ENCODE measurements at places on chromosomes 1 and 21.
A peak's percentile ranks its signal among the peaks of the same experiment; 100 is the strongest.

- DNase-seq = peak; percentile 3
Observed at GRCh38 chr1:175885326-175885725, 141.9 kb upstream of the TNR start.

DNA sequence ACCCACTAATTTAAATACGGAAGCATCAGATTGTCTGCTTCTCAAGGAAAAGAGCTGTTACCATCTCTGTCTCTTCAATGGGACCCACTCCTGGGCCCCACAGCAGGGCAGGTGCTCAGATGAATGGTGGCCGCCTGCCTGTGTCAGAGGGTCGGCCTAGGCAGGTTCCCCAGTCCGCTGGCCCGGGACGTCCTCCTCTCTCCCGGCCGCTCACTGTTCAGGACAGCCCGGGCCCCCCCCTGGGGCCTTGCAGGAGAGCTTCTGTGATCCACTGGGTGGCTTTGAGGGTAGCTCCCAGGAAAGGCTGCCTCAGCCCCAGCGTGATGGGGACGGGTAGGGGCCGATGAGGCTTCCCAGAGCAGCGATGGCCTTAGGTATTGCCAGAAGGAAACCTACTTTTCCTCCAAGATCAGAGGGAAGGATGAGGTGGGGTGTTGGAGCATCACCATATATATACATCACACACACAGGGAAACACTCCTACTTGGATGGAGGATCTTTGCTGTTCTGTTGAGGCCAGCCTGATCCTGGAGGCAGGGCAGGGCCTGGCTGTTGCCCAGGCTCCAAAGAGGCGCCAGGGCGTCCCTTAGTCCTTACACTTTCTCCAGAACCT is 231.3 kb downstream of the SDCCAG8 start:
- no peak for DNase-seq

- no peak for DNase-seq
Observed at GRCh38 chr1:93093332-93094006, 14.4 kb downstream of the MTF2 start.

- no peak for DNase-seq
Observed at GRCh38 chr1:176466514-176466913, 3.5 kb downstream of the PAPPA2 start.

- no peak for DNase-seq
Observed at GRCh38 chr1:20565234-20565633, 12.9 kb downstream of the FAM43B start.

DNA sequence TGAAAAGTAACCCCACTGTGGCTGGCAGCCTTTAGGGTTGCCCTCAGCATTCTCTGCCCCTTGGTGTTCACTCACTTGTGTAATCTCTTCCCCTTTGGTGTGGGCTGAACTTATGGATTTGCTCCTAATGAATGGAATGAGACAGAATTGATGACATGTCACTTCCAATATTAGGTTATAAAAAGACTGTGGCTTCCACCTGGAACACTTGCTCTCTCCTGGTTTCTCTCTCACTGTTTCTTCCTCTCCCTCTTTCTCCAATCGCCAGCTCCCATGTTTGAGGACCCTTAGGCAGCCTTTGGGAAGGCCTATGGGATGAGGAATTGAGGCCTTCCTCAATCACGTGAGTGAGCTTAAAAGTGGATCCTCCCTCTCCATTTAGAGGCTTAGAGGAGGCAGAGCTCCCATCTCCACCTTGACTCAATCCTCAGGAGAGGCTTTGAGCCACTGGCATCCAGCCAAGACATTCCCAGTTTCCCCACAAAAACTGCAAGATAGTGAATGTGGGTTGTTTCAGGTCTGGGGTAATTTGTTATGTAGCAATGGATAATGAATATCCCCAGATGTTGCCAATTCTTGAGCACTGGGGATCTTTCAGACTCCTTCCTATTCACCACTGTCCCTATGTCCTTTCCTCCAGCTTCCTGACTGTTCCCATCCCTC is 95.5 kb upstream of the CD34 start:
- no peak for DNase-seq

DNA sequence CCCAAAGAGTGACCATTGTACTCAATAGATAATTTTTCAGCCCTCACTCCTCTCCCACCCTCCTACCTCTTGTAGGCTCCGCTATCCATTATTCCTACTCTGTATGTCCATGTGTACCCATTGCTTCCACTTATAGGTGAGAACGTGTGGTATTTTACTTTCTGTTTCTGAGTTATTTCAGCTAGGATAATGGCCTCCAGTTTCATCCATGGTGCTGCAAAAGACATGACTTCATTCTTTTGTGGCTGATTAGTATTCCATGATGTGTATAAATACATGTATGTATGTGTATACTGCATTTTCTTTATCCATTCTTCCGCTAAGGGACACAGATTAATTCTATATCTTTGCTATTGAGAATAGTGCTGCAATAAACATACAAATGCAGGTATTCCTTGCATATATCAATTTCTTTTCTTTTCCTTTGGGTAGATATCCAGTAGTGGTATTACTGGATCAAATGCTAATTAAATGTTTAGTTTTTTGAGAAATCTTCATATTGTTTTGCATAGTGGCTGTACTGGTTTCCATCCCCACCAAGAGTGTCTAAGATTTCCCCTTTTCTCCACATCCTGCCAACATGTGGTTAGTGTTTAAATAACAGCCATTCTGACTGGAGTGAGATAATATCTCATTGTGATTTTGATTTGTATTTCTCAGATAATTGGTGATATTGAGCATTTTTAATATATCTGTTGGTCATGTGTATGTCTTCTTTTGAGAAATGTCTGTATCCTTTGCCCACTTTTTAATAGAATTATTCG is 4.9 kb downstream of the LY9 start:
- DNase-seq = no peak

DNA sequence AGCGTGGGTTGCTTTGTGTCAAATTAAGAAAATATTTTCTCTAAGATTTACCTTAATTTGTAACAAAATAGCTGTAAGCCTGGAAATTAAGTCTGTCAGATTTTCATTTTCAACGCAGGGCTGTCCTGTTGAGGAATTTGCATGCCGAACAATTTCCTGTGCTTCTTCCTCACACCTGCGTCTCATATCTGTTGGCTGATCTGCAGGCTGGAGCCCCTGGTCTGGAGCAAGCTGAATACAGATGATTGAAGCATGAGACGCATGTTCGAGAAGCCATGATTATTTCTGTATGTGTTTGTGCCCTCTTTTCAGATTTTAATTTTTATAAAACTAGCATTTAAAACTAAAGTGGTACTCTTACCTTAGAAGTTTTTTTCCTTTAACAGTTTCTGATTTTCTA is 9.8 kb downstream of the MIXL1 start:
- no peak for DNase-seq

- no peak for DNase-seq
Observed at GRCh38 chr1:175539986-175540385, 203.4 kb downstream of the TNR start.

GRCh38 chr1:150210091-150210490 is 25.8 kb downstream of the ANP32E start:
- no peak for DNase-seq

DNA sequence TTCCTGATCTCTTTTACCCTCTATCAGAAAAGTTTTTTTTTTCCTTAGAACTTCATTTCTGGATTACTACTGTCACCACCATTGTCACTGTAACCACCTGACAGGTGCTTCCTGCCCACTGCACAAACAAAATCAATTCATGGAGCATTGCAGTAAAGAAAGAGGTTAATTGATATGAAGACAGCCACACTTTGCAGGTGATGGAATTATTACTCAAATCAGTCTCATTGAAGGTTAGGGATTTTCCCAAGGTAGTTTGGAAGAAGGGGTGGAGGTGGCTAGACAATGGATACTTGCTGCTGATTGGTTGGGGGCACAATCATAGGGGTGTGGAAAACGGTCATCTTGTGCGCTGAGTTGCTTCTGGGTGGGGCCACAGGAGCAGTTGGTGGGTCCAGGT is 230.8 kb upstream of the CACYBP start:
- DNase-seq = no peak

DNA sequence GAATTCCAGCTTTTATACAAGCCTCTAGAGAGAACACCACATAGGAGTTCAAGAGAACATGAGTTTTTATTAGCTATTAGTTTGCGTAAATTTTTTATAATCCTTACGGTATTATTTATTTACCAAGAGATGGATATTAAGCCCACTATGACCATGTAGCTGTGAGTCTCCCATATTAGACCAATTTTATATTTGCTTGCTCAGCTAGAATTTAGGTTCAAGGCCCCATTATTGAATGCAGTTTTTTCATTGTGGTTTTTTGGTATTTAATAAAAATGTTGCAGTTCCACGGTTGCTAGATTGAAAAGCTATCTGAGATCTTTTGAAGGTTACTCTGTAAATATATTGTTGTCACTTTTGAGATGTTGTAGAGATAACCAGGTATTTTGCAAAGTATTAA is 2.9 kb downstream of the PPP1R8 start:
- no peak for DNase-seq

DNA sequence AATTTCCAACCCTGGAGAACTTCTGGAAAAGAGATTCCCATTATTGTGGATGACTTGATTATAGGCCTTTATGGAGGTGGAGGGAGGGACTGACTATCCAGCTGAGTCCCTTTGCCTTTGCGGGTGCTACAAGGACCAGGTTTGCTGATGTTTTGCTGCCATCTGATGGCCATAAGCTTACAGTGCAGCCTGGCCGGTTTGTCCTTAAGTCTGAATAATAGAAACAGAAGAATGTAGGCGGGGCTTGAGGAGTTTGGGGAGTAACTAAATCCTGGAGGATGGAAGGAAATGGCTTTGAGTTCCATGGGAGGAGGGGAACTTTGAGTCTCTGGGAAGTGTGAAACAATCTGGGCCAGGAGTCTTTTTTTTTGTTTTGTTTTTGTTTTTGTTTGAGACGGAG is 55.7 kb upstream of the CD1D start:
- DNase-seq = peak; percentile 93

DNA sequence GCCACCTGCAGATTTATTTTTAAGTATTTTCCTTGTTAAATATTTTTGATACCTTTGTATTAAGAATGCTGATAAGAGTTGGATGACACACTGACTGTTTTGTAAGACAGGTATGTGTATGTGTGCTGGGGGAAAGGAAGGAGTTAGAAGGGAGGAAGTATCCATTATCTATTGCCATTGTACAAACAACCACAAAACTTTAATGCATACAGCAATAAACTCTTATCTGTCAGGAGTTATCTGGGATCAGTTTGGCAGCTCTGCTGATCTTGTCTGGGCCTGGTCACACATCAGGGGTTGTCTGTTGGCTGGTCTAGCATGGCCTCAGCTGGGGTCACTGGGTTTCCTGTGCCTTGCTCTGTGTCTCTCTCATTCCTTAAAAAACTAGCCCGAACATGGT is 423.9 kb upstream of the USP24 start:
- no peak for DNase-seq

GRCh38 chr1:55305735-55306134 is 90.6 kb upstream of the USP24 start:
- no peak for DNase-seq

DNA sequence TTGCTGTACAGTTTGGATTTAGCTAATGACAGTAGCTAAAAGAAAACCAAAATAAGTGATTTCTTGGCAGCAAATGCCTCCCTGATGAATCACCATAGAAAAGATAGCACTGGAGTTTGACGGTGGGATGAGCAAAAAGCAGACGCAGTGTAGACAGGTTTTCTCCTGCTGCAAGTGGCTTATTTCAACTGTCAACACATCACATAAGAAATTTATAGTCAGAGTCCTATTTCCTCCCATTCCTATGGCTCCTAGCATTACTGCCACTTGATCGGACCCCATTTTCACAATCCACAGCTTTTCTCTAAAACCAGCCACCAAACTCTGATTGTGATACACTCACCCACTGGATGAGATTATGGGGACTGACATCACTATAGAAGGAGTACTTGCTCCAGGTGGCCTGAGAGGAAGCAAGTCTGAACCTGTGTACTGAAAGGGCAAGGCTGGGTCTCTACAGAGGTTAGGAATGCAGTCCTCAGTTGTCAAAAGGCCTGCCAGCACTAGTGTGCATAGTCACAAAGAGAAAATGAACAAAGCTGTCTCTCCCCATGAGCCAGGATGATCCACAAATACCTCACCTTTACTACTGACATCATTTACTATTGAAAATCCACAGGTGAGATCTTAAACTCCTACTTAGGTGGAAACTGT is 359.8 kb downstream of the LTN1 start:
- peak; percentile 62 for DNase-seq

DNA sequence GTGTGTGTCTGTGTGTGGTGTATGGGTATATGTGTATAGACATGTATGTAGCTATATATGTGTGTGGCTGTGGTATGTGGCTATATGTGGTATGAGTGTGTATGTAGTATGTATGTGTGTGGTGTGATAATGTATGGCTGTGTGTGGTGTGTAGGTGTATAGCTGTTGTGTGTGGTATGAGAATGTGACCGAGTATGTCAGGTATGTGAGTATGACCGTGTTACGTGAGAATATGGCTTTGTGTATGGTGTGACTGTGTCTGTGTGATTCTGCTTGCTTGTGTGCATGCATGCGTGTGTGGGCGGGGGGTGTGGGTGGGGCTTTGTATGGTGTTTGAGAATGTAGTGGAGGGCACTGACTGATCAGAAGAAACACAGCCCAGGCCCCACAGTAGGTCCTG is 3.5 kb downstream of the ZNF691 start:
- no peak for DNase-seq

DNA sequence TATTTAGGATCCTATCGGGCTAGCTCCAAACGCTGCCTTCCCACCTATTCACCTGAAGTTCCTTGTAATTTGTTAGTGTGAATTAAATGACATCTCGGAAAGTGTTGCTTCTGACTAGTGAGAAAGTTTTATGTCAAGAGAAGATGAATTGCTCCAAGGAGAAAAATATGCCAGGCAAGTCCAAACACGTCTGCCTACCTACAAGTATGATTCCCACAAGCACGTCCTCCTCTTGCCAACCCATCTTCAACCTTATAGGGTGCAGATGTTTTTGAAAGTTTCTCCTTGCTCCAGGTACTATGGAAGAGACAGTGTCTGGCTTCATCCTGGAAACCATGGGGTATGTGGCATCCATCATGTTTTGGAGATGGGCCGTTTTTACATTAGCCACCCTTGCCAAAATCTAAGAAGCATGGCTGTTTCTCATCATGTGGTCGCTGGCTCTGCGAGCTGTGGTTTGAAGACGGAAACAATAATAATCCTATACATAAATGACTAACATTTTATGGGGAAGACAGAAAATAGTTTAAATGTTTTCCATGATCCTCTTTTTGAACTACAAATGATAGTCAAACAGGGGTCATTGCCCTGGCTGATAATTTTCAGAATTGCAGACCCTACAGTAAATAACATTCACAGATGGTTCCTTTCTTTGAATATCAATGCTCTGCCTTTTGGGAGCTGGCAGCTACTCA is 505.8 kb downstream of the SMYD3 start:
- DNase-seq = peak; percentile 87

GRCh38 chr1:61109158-61109557 is 26.8 kb downstream of the NFIA start:
- no peak for DNase-seq

DNA sequence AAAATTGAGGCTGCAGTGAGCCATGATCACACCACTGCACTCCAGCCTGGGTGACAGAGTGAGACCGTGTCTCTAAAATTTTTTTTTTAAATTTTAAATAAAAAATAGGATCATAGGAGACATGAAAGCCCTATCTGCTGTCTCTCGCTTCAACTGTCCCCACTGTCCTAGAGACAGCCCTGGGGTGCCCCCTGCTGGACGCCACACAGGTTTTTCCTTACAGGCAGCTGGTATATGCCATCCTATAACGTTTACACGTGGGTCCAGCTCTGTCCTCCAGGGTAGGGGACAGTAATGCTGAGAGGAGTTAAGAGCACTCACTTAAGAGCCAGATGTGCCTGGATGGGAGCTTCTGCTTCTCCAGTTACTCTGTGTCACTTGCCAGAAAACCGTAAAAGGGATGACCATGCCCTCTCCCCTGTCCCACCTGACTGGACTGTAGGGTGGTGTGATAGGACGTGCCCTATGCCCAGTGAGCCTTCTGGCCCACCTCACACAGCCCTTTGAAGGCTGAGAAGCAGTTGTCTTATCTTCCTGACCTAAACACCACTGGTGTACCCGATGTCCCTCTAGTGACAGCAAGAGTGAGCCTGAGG is 8.5 kb downstream of the FBXO2 start:
- DNase-seq = peak; percentile 64

All from astrocyte of the spinal cord (primary cell).